ENCODE measurements at places on chromosomes 16 and 17. TPM values are rescaled to one million over a fixed set of nuclear protein-coding genes. Genes with fewer than 3 reads are reported as not detected.

DNA sequence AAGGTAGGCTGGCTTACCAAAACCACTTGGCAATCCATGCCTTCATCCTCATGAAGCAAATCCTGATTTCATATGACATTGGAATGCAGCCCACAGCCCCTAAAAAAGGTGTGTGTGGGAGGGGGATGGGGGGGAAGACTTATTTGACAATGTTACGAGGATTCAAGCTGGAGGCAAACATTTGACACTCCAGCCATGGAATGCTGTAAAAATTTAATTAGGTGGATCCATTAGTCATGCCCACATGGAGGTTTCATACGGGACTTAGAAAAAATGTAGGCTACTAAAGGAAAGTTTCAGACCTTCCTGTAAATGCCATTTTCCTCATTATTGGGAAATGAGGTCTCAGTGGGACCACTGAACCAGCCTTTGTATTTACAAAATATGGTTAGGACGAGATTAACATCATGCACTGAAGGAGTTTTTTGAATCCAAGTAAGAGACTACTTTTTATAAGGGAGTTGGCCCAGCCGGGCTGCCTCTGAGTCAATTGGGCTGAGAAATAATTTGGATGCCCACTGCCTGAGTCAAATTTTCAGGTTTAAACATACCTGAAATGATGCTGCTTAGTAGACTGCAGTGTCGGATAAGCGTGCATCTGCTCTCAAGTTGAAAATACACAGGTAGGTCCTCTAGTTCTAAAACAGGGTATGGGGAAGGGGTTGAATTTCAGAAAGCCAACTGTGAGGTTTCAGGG, 44.6 kb upstream of the MAF start:
- H3K4me3 ChIP-seq, result no peak overlapping the region
- H3K27me3 ChIP-seq, result no peaks in the 10 kb centered on the region
- no peaks in the 10 kb centered on the region for H3K36me3 ChIP-seq
- H3K27ac ChIP-seq, result no peak overlapping the region
- no peak for DNase-seq
- no peaks in the 10 kb centered on the region for H3K4me1 ChIP-seq

GRCh38 chr17:35449371-35449931, 885 bp upstream of the SLFN13 start:
- peaks cover 12% of the 10 kb centered on the region for H3K4me1 ChIP-seq
- no peaks in the 10 kb centered on the region for H3K36me3 ChIP-seq
- H3K27me3 ChIP-seq, result no peaks in the 10 kb centered on the region

Gene CREBBP
- 130 TPM for total RNA-seq

- no peaks in the 10 kb centered on the region for H3K36me3 ChIP-seq
- no peak overlapping the region for H3K27ac ChIP-seq
- H3K4me3 ChIP-seq, result no peak overlapping the region
- no peak for DNase-seq
- no peaks in the 10 kb centered on the region for H3K27me3 ChIP-seq
- H3K4me1 ChIP-seq, result no peaks in the 10 kb centered on the region
Measured at GRCh38 chr16:54034684-54035083, 251.9 kb downstream of the IRX3 start.

GRCh38 chr17:66834919-66835454, at the start of gene CACNG5:
Gene CACNG5, plus strand, starts transcription at chr17:66835117. Its CDS starts 42,216 bp downstream, at chr17:66877333.
- no peak within 1 kb of the TSS for H3K27ac ChIP-seq
- H3K36me3 ChIP-seq, result no peaks in the 10 kb centered on the region
- no peak within 1 kb of the TSS for H3K4me3 ChIP-seq
- DNase-seq, result peak; percentile 79

GRCh38 chr16:46982335-46982734, 8.9 kb upstream of the DNAJA2 start:
- no peak overlapping the region for H3K4me3 ChIP-seq
- H3K36me3 ChIP-seq, result no peaks in the 10 kb centered on the region
- no peaks in the 10 kb centered on the region for H3K4me1 ChIP-seq
- no peak overlapping the region for H3K27ac ChIP-seq

DNA sequence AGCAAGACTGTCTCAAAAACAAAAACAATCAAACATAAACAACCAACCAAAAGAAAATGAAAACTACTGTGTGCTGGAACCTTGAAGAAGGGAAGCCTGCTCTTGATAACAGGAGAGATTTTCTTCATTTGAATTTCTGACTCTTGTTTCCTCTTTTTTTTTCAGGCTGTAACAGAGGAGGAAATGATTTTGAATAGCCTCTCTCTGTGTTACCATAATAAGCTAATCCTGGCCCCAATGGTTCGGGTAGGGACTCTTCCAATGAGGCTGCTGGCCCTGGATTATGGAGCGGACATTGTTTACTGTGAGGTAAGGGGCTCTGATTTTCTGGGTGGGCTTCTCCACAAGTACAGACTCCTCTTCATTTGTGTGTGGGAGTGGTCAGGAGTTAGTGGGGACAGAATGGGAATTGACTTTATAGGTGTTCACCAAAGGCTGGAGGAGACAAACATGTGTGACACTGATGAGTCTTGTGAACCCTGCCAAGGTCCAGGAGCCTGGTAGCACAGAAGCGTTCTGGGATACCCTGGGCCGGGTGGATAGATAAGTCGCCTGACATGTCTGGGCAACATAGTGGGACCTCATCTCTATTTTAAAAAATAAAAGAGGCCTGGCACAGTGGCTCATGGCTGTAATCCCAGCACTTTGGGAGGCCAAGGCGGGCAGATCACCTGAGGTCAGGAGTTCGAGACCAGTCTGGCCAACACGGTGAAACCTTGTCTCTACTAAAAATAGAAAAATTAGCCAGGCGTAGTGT, 14.9 kb downstream of the DUS2 start:
- H3K36me3 ChIP-seq, result peaks cover 16% of the 10 kb centered on the region
- no peak for DNase-seq
- no peak overlapping the region for H3K4me3 ChIP-seq
- H3K27me3 ChIP-seq, result no peaks in the 10 kb centered on the region

DNA sequence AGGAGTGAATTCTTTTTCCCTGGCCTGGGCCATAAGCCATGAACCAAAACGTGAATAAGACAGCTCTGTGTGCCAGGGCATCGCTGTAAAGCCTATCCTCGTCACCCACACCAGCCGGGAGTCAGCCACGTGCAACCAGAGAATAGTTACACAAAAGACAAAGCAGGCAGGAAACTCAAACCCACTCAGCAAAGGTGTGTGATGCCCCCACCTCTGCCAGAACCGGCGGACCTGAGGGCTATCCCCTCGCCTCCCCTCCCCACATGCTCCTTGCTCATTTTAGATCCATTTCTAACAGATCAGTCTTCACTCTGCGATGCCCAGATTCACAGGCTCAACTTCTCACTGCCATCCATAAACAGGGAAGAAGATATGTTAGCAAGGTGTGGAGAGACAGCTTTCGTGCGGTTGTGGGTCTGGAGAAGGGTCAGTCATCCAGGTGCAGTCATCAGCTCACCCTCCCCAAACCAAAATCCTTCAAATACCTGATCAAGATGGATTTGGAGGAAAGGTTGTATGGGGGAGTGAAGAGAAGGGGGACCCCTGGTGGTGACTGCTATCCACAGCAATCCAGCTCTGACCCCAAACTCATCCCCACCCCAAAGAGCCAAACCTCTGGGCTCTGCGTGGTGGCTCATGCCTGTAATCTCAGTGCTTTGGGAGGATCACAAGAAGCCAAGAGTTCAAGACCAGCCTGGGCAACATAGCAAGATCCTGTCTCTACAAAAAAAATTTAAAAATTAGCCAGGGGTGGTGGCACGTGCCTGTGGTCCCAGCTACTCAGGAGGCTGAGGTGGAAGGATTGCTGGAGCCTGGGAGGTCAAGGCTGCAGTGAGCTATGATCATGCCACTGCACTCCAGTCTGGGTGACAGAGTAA, 219.2 kb downstream of the C16orf78 start:
- no peaks in the 10 kb centered on the region for H3K27me3 ChIP-seq
- H3K36me3 ChIP-seq, result no peaks in the 10 kb centered on the region
- no peak for DNase-seq
- no peaks in the 10 kb centered on the region for H3K4me1 ChIP-seq
- no peak overlapping the region for H3K27ac ChIP-seq

Gene EFCAB13
- 10.8 TPM for total RNA-seq

Gene EVPL
- total RNA-seq, result 85.0 TPM

GRCh38 chr17:1759529-1759928, 2.3 kb upstream of the SERPINF1 start:
- H3K27me3 ChIP-seq, result no peaks in the 10 kb centered on the region
- no peak overlapping the region for H3K27ac ChIP-seq
- DNase-seq, result peak; percentile 71

DNA sequence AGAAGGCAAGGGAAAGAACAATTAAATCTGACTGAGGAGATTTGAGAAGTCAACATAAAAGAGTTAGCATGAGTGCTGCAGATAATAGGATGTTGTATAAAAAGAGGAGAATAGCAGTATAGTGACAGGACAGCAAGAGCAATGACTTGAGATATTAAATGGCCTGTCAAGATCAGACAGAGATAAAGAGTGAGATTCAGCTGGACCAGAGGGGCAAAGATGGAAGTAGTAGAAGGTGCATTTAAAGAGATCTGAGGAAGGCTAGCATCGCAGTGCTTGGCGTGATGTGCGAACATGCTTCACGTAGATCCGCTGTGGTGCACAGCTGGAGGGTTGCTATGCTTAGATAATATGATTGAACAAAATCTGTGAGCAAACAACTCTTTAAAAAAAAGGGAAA, 1422.6 kb upstream of the CDH8 start:
- H3K36me3 ChIP-seq, result no peaks in the 10 kb centered on the region
- H3K27me3 ChIP-seq, result no peaks in the 10 kb centered on the region
- no peak overlapping the region for H3K4me3 ChIP-seq
- H3K27ac ChIP-seq, result no peak overlapping the region

Gene CX3CL1
- total RNA-seq, result 35.7 TPM

DNA sequence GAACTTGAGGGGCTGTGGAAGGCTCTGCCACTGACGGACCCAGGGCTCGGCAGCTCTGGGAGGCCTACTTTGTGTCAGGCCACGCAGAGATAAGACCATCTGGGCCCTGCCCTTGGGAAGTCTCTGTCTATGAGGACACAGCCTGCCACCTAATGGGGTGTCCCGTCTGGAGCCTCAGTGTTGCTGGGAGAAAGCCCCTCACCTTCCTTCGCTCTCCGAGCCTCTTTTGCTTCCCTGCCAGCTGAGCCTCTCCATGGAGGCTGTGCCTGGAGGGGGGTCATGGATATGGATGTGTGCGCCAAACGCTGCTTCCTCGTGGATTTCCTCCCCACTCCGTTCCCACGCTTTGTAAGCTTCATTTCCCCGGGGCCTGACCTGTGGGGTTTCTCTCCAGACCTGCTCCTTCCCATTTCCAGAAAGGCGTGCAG, 228.8 kb downstream of the SEC14L1 start:
- H3K27ac ChIP-seq, result no peak overlapping the region
- H3K4me1 ChIP-seq, result peaks cover 54% of the 10 kb centered on the region
- no peak overlapping the region for H3K4me3 ChIP-seq
- no peak for DNase-seq
- no peaks in the 10 kb centered on the region for H3K36me3 ChIP-seq
- no peaks in the 10 kb centered on the region for H3K27me3 ChIP-seq
